ENCODE measurements at places on chromosomes 7 and 10.

DNA sequence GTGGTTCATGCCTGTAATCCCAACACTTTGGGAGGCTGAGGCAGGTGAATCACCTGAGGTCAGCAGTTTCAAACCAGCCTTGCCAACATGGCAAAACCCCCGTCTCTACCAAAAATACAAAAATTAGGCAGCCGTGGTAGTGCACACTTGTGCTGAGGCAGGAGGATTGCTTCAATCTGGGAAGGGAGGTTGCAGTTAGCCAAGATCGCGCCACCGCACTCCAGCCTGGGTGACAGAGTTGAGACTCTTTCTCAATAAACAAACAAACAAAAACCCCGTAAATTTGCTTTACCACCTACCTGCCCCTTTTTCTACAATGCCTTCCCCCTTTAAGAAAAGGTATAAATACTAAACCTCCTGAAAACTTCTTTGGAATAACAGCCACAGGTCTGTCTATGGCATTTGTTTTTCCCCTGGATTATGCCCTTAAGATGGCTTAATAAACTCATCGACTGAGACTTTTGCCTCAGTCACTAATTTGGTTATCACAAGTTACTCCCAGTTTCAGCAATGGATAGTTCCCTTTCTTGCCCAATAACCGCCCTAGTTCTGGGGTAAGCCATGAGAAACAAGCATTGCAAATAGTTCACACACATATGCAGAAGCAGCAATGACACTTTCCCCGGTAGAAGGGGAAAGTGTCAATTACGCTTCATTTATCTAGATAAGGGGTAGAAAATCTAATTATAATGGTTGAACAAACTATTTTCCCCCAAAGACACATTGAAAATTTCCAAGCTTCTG, 52.8 kb upstream of the SVIL start:
- DNase-seq: no peak

GRCh38 chr7:157397731-157398691, 61.2 kb downstream of the DNAJB6 start:
- no peak for DNase-seq

DNA sequence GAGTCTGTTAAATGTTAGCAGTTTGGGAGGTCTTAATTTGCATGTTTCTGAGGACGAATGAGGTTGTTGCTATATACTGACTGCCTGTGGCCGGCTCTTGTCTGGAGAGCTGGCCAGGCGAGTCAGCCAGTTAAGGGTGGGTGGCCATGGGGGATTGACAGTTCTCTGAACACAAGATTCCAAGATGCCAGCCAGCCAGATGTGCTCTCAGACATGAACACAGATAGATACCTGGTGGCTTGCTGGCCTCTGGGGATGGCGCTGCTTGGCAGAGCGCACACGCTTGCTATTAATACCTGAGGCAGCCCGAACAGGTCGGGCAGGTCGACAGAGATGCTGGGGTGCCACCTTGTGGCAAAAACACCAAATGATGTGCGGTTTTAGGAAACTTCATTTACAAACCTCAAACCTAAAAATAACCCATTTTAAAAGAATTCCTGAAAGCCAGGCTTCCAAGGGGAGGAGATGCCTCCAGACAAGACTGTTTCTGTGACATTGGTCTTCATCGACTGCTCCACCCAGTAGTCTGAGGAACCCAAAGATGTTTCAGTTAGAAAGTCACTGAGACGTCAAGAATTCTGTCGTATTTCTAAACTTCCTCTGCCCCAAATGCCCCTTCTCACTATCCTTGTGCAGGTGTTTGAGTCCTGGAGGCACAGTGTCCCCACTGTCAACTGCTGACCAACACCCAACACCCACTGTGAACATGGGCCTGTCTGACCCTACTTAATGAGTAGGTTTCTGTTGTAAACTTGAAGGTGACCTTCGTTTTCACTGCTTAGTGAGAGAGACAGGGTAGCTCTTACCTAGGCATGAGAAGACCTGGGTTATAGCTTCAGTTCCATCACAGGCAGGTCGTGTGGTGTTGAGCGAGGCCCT, 123.4 kb downstream of the NT5C2 start:
- peak; percentile 73 for DNase-seq

- DNase-seq: no peak
Measured at GRCh38 chr7:17722798-17723197, 217.5 kb downstream of the SNX13 start.

DNA sequence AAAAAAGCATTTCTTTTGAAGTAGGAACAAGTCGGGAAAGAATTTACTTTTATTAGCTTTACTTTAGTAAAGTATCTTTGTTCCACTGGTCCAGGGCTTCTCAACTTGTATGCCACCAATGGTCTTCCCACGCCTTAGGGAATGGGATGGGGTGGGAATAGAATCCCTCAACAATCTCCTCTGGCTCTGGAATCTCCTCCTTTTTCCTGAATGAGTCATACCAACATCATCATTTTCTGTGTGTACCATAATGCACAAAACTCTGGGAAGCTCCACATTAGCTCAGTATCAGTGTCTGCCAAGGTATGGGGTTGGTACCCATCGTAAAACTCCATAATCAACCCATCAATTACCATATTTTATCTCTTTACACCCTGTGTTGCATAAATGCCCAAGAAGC, 159.4 kb upstream of the BMPER start:
- no peak for DNase-seq

- DNase-seq: peak; percentile 18
Measured at GRCh38 chr10:29681676-29682448, 47.1 kb upstream of the SVIL start.

DNA sequence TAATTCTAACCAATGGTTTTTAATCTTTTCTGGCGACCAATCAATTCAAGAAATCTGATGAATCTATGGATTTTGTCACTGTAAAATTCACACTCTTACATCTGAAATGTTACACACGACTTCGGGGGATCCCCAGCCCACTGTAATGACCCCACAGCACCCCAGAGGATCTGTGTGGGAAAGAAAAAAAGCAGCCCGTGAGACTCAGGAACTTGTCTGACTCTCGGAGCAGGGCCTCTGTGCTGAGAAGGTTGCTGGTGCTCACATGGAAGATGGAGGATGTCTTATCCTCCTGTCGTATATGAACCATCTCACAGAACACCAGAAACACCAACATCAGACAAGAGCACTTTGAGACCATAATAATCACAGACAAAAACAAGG, 228.4 kb upstream of the INHBA start:
- DNase-seq: no peak

- DNase-seq: no peak
Measured at GRCh38 chr10:81576336-81576735, 298.7 kb upstream of the NRG3 start.
